AG04449 (cell line): ENCODE measurements at places on chromosomes 5 and 9.

- DNase-seq = no peak
Observed at GRCh38 chr5:6495433-6496206, 47.0 kb downstream of the UBE2QL1 start.

DNA sequence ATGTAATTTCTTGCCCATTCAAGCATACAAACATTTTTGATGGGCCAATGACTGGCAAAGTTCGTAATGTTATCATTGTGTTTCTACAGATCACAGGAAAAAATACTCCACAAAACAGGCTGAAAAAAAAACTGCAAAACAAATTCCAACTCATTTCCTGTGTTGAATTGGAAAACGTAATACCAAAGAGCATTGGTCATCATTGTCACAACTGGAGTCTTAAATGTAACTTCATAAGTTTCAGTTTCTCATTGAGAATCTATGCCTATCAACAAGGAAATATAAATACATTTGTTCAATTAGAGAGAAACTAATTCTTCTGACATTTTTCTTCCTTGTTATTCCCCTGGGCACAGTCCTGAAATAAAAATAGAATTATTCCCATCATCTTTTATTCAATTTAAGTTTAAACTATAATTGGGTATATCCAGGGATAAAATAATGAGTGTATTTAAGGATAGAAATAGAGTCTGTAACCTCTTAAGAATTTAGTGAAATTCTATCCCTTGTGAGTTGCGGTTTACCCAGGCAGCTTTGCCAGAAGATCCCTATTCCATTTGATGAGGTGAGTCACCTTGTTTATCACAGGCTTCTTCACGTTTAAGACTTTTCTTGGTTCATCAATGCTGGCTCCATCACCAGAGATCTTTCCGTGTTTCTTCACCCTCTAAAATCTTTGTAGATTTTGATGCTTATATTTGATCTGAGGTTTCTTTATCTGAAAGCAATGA is 112.7 kb upstream of the ITGA1 start:
- DNase-seq = no peak

GRCh38 chr9:4515958-4516375 is 25.7 kb downstream of the SLC1A1 start:
- DNase-seq = no peak

- DNase-seq = no peak
Observed at GRCh38 chr9:129761293-129761900, 8.6 kb upstream of the PTGES start.

DNA sequence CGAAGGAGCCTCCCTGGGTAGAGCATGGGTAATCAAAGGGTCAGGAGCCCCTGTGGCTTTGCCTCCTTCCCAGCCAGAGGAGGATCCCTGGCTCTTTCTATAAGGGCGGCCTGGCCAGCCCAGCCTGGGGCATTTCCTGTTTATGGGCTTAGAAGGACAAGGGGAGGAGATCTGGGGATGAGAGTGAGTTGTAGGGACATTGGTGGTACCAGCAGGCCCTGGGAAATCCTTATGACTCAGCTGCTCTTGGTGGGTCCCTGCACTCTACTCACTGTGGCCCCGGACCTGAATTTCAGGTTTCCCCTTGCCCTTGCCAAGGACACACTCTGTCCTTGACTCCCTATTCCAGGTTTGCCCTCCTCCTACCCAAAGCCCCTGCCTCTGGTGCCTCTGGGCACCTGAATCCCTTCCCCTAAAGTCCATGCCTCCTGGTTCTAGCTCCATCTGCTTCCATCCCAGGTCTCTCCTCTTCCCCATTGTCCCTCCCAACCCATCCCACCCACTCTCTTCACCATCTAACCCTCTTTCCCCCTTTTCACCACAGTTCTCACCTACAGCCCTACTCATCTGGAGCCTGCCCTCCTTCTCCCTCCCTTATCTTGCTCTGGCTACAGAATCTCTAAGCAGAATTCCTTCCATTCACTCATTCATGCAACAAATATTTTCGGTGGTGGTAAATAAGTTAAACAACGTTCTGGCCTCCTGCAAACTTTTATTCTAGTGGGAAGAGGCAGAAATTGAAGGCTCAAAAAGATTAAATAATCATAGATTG is 34.9 kb downstream of the PCDH1 start:
- no peak for DNase-seq

DNA sequence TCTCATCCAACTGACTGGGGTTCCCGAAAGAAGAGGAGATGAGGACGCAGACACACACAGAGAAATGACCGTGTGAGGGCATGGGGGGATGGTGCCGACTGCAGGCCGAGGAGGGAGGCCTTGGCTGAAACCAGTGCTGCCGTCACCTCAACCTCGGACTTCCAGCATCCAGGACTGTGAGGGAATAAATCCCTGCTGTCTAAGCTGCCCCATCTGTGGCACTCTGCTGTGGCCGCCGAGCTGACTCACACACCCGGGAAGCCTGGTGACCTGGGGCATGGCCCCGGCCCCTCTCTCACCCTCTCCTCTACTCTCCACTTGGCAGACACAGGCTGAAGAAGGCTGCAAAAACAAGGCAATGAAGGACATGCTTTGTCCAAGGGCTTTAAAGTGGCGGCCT is 4.4 kb upstream of the COL5A1 start:
- DNase-seq = no peak

DNA sequence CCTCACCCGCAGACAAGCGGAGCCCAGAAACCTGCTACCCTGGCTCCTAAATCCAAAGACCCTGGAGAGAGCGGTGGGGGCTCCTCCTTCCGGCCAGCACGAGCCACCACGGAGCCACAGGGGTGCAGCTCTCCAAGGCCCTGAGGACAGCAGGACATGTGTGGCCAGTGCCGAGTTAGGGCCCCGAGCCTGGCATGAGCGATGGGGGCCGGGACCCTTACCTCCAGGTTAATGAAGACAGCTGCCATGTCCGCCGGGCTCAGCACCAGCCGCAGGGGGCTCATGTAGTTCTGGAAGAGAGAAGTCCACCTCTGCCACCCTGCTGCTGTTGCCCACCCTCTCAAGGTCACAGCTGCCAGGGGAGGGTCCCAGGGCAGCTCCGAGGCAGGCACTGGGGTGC is 68.9 kb upstream of the SARDH start:
- no peak for DNase-seq

- no peak for DNase-seq
Observed at GRCh38 chr5:31221001-31221400, 27.5 kb downstream of the CDH6 start.
